Hippocampal formation (tissue), 2 donors: ENCODE measurements at places on chromosomes 3 and 15.

DNA sequence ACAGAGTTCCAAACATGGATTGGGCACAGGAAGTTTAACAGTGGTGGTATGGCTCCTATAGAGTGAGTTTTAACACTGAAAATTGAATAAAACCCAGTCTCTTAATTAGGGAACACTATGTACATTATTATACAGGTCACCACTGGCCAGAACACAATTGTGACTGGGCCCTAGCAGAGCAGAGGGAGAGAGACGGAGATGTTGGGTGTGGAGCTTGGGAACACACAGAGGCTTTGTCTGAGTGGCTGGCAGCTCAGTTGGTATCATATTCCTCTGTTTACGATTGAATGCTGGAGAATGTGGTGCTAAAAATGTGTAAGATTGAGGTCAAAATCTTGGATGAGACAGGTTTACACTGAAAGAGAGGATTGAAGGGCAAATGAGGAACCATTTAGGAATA is 6.8 kb upstream of the MOBP start:
- DNase-seq = peak; percentile 72

DNA sequence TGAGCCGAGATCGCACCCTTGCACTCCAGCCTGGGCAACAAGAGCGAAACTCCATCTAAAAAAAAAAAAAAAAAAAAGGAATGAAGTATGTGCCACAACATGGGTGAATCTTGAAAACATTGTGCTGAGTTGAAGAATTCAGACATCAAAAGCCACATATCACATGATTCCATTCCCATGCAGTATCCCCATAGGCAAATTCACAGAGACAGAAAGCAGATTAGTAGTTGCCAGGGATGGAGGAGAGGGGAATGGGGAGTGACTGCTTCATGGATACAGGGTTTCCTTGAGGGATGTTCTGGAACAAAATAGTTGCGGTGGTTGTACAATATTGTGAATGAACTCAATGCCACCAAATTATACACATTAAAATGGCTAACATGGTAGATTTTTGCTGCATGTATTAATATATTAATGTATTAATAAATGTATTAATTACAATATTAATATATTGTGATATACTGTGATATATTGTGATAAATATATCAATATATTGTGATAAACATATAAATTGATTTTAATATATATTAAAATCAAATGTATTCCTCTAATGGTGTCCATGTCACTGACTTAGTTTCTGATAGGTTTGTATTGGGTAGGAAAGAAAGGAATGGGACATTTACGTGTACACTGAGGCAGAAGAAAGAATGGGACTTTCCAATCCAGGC is 34.9 kb downstream of the SMAD3 start:
- no peak for DNase-seq

GRCh38 chr3:139234491-139234890 is 109.3 kb upstream of the MRPS22 start:
- no peak for DNase-seq

GRCh38 chr15:69881302-69881670 is 216.4 kb downstream of the TLE3 start:
- DNase-seq = no peak

- no peak for DNase-seq
Measured at GRCh38 chr3:129567939-129568338, 25.0 kb downstream of the H1-8 start.

- DNase-seq = no peak
Measured at GRCh38 chr3:124557-125179, 71.9 kb upstream of the CHL1 start.

DNA sequence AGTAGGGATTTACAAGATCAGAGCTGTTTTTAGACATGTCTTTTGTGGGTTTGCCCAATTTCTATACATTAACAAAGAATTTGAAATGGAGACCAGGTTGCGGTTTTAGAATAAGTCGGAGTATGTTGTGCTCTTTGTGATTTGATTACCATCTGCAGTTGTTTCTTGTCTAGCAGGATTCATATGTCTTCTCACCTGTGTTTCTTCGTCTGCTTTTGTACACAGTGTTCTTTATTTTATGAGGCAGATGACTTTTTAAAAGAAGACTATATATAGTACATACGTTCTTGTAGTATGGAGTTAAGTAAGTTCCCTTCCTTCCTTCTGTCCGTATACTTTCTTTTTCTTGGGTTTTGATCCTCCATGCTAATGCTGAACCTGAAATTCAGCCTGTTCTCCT is 175.3 kb upstream of the LRRFIP2 start:
- no peak for DNase-seq

- DNase-seq = no peak
Measured at GRCh38 chr3:185645596-185646381, 59.7 kb downstream of the SENP2 start.

DNA sequence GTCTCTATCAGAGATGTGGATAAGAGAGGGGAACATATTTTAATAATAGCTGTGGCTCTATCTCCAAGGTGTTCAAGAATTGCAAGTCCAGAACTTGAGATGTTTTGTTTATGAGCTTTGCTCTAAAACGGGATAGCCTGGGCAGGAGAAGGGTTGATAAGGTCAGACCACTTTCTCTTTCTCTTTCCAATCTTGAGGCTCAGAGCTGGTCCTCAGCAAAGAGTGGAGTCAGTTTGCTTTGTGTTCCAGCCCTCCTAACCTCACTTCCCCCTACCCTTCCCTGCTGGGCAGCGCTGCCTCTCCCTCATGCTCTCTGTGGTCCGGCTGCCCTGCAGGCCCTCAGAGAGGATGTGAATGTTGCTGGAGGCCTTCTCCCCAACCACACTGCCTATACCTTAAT is 13.8 kb downstream of the KLHL6 start:
- no peak for DNase-seq

DNA sequence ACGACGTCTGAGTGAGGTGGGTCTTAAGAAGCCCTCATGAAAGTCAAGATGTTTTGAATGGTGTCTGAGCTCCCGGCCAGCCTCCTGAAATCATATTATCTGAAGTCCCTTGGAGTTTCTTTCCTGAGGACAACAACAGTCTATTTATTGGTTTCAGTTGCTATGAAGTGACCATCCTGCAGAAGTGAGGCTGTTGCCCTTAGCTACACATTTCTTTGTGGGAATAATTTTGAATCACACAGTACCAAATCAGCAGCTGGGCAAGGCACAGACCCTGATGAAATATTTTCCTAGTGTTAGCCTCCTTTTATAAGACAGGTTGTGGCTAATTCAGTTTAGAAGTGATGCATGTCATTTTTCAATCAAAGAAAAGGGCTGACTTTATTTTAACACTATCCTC is 220.7 kb upstream of the AZI2 start:
- DNase-seq = no peak

GRCh38 chr15:51720201-51720995 is 17.1 kb downstream of the LYSMD2 start:
- no peak for DNase-seq

GRCh38 chr3:31523543-31523942 is 9.2 kb upstream of the STT3B start:
- no peak for DNase-seq

DNA sequence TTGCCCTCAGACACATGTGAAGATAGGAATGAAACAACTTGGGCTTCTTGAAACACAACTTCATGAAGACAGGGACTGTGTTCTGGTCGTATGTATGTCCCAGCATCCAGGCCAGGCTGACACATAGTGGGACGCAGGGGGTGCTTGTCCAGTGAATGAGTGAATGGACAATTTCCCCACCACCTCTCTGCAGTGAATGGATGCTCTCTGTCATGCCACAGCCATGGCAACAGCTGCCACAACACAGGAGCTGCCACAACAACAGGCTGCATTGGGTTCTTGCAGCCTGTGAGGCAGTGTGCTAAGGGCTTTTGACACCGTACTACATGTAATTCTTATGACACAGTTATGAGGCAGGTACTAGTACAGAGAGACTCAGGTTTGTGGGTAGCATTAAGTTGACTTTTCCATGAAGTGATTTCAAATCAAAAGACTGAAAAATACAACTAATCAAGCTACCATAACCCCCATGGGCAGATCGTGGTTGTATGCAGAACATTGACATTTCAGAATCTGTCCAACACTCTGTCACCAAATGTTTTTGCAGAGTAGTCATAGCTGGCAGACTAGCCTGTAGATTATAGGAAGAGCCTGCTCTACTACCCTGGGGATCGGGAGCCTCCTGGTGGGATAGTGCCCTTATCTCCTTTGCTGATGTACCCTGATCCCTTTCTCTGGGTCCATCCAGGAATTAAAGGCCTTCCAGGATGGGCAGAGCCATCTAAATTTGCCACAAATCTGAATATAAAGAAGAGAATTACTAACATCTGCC is 40.8 kb downstream of the CLSTN2 start:
- DNase-seq = no peak

- no peak for DNase-seq
Measured at GRCh38 chr3:3707858-3708768, 91.1 kb upstream of the LRRN1 start.

DNA sequence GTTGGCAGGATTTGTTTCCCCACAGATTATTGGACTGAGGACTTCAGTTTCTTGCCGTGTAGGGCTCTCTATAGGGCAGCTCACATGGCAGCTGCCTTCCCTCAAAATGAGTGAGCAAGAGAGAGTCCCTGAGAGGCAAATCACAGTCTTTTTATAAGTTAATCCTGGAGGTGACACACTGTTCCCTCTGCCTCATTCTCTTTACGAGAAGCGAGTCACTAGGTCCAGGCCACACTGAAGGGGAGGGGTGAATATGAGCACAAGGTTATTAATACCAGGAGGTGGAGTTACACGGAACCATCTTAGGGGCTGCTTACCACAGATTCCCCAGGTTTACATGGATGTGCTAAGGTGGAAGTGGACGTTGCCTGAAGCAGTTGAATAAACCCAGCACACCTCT is 77.0 kb downstream of the LPP start:
- DNase-seq = no peak

DNA sequence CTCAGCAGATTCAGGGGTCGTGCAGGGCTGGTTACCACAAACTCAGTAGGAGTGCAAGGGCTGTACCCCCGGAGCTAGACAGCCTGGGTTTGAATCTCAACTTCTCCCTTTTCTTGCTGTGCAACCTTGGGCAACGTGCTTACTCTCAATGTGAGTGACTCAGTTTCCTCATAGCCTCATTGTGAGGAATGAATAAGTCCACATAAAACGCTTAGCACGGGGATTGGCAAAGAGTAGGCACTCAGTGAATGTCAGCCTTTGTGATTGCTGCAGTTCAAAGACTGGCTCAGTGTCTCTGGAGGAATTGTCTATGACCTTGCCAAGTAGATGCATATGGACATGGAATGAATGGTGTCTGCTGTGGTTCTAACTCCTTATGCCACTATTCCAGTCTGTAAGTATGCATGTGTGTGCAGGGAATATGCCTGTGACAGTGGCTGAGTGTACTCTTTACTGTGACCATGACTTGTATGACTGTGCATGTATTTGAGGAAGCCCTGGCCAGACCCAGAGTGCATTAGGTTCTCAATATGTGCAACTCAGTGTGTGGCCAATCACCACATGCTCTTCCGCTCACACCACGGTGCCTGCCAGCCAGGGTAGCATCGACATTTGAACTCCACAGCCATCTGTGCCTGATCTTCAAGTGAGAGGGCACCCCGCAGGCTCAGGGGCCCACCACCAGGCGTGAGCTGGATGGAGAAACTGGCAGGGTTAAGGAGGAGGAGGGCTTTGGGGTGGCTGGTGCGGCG is 900 bp upstream of the HYAL3 start:
- peak; percentile 46 for DNase-seq

- no peak for DNase-seq
Measured at GRCh38 chr3:24120434-24120833, 175.3 kb downstream of the NR1D2 start.

DNA sequence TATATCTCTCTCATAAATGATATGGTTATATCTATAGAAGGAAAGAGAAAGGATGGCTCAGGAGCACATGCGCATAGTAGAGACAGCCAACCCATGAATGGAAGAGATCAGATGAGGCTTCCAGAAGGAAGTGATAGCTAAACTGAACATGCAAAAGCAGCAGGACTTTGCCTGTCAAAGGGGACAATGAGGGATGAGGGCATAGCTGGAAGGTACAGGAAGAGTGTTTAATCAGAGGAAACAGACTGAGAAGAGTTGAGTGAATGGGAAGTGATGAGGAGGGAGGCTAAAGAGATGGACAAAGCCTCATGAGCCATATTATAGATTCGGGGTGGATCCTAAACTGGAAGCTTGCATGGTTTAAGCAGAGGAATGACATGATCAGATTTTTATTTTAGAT is 26.5 kb upstream of the VEPH1 start:
- DNase-seq = no peak

- DNase-seq = no peak
Measured at GRCh38 chr3:182393830-182394367, 399.4 kb upstream of the ATP11B start.

DNA sequence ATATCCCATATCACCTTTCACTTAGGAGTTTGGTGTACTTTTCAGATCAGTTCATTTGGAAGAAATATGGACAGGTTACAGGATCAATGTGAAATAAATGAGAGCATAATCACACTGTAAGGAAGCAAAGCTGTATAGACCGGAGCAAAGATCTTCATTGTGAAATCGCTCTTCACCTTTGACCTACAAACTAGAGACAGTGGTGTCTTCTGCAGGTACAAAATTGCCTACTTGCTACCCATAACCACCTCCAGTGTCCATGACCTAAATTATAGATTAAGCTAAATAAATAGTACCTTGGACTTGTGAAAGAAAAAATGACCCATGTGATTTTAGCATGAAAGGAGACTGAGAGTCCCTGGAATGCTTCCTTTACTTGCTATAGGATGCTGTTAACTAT is 379.5 kb upstream of the SUCLG2 start:
- DNase-seq = no peak

GRCh38 chr15:37014137-37014536 is 86.2 kb downstream of the MEIS2 start:
- DNase-seq = no peak

GRCh38 chr15:73233623-73234022 is 135.1 kb downstream of the HCN4 start:
- DNase-seq = no peak

GRCh38 chr3:174620138-174620537 is 239.0 kb upstream of the NAALADL2 start:
- DNase-seq = no peak

GRCh38 chr3:120471643-120472042 is 20.9 kb upstream of the FSTL1 start:
- DNase-seq = no peak

DNA sequence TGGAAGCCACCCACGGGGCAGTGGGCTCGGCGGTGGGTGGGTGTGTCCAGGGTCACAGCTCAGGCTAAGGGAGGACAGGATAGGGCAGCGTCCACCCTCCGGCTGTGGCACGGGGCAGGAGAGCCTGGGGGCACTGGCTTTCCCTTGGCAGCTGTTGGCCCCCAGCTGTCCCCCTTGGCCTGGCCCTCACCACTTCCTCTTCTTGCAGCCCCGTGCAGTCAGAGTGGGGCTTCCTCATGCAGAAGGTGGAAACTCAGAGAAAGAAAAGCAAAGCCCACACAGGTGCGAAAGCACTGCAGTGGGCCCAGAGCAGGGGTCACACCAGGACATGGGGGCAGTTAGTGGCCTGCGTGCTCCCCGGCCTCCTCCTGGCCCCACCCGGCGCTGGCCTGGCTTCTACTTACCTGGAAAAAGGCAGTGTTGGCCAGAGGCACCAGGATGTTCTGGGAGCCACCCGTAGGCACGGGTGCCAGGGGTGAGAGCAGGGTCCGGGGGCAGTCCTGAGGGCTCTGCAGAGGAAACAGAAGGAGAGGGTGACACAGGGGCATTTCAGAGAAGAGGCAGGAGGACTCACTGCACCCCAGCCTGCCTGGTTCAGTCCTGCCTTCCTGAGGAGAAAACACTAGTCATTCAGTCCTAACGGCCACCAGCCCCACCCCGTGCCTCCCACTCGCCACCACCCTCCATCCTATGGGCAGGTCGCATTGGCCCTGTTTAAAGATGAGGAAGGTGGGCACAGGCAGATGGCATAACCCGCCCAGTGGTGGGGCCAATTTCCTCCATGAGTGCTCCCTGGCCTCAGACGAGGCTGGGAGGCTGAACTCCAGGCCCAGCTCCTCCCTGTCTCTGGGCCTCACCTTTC is 28.3 kb downstream of the PLXND1 start:
- DNase-seq = peak; percentile 22
